ENCODE measurements at places on chromosomes 1 and 21. TPM values are rescaled to one million over a fixed set of nuclear protein-coding genes. Genes with fewer than 3 reads are reported as not detected.

DNA sequence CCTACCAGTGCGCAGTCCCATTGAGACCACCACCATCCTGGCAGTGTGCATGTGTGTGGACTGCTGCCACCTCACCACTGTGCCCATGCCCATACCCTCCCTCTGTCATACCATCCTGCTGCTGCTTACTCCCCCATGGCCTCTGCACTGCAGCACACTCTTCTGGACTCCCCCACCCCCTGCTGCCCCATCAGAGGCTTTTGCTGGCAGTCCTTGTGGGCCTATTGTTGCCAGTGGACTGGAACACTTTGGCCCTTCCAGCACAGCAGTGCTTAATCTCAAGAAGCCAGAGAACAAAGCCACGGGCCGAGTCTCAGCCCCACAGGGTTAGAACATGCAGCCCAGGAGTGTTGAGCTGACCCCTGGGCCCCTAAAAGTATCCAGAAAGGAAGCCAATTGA lies 41.9 kb upstream of the IVNS1ABP start:
- H3K36me3 ChIP-seq, result peaks cover 19% of the 10 kb centered on the region
- H3K27ac ChIP-seq, result no peak overlapping the region
- no peaks in the 10 kb centered on the region for H3K4me1 ChIP-seq
- no peak for DNase-seq

DNA sequence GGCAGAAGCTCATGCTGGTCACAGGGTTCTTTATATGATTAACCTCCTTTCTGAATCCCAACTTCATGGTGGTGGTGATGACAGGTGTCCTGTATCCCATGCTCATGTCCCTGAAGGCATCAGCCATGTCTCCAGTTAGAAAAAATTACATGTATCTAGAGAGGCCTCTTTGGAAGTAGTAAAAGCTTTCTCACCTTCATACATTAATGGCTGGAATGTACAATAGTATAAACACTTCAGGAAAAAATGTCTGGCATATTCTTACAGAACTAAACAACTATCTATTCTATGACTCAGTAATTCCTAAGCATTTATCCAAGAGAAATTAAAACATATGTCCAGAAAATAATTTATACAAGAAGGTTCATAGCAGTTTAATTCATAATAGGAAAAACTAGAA lies 34.0 kb downstream of the ADAM30 start:
- H3K36me3 ChIP-seq, result no peaks in the 10 kb centered on the region

GRCh38 chr1:20604678-20605077 lies 15.8 kb downstream of the CDA start:
- no peak for DNase-seq
- H3K27me3 ChIP-seq, result peaks cover 2% of the 10 kb centered on the region
- H3K27ac ChIP-seq, result no peak overlapping the region
- H3K4me3 ChIP-seq, result no peak overlapping the region
- H3K4me1 ChIP-seq, result no peaks in the 10 kb centered on the region

DNA sequence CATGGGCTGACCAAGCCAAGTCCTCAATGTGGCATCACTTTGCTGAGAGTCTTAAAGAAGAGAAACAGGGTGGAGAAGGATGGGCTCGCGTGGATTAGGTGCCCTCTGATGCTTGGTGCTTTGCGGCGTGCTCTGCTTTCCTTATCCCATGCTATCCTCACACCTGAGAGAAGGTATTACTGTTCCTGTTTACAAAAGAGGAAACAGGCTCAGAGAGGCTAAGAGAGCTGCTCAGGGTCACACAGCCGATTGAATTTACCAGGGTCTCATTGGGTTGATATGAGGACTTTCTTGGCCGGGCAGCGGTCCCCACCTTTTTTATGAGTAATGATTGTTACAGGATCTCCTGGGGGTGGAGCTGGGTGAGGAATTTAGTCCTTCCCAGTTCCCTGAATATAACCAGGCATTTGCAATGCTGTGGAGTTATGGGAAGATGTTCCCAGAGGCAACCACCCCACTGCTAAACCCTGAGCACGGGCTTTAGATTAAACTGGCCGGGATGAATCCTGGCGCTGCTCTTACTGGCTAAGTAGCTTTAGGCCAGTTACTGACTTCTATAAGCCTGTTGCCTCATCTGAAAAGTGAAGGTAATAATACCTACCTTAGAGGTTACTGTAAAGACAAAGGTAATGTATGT lies 4.5 kb downstream of the ASCL5 start:
- H3K4me1 ChIP-seq, result no peaks in the 10 kb centered on the region
- H3K27ac ChIP-seq, result no peak overlapping the region
- H3K4me3 ChIP-seq, result no peak overlapping the region
- H3K36me3 ChIP-seq, result no peaks in the 10 kb centered on the region

GRCh38 chr1:33586795-33587194 lies 114.3 kb downstream of the ZSCAN20 start:
- H3K36me3 ChIP-seq, result no peaks in the 10 kb centered on the region
- H3K27ac ChIP-seq, result no peak overlapping the region
- no peaks in the 10 kb centered on the region for H3K4me1 ChIP-seq
- H3K27me3 ChIP-seq, result no peaks in the 10 kb centered on the region

DNA sequence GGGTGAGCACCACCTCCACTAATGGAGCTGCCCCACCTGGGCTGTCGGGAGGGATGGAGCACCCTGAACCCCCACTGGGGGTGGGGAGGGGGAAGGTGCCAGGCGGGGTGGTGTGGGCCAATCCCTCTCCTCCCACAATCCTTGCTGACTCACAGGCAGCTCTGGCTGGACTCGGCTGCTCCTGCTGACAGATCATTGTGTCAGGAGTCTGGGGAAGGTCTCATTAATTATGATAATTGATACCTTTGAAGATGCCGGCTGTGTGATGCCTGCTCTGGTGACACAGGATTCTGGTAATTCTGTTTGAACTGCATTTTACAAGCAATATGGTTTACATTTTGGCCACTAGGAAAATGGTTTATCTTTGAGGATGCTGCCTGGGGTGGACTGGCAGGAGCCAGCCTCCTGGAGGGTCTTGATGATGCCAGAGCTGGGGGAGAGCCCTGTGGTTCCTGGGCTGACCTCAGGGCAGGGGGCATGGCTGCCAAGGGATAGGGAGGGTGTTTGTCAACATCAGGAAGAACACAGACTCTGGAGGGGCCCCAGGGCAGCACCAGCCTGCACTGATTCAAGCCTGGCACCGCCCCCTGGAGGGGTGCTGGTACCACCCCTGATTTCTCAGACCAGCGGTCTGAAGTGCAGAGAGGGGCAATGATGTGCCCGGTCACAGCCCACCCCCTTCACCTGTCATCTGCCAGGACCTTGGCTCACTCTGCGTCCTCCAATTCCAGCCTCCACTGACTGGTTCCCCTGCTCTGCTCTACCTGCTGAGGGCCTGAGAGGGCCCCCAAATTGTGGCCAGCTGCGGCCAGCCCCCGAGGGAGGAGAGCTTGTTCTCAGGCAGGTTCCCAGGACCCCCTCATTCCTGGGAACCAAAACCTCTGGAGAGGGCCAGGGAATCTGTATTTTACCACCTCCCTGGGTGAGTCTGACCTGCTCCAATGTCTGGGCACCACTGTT lies 338.8 kb downstream of the MATN1 start:
- H3K4me1 ChIP-seq, result peaks cover 2% of the 10 kb centered on the region
- H3K27ac ChIP-seq, result no peak overlapping the region
- H3K27me3 ChIP-seq, result no peaks in the 10 kb centered on the region
- H3K36me3 ChIP-seq, result no peaks in the 10 kb centered on the region

DNA sequence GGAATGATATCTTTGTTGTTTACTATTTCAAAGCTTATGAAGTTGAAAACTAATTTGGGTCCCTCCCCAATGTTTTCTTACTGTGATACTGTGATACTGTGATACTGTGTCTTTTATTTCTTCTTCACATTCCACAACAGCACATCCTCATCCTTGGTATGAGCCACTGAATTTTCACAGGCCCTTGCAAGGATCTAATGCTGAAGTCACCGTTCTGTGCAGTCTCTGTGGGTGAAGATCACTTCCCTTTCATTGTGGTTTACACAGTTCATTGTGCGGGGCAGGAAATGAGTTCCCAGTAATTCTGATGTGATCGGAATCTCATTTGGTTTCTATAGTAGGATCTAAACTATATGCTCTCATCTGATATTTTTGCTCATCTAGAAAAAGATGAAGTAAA lies 32.1 kb upstream of the PAXBP1 start:
- no peak overlapping the region for H3K4me3 ChIP-seq
- H3K27ac ChIP-seq, result peak overlapping the region; percentile 2
- no peak for DNase-seq
- peaks cover 26% of the 10 kb centered on the region for H3K4me1 ChIP-seq
- no peaks in the 10 kb centered on the region for H3K27me3 ChIP-seq

DNA sequence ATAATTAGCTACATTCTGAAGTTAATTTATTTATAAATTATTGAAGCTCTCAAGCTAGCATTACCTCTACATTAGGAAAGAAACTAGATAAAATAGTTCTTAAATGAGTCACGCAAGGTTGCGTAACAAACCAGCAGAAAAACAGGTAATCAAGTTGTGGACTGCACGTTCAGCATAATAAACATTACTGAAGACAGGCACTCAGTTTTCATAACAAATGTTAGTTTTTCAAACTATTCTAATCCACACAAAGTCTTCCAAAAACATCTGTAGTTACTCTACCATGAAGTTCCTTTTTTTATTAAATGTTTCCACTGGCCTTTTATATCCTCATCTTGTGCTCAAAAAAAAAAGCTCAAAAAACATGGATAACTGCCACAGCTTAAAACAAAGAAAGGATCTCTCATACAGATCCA lies 1.3 kb downstream of the TOR1AIP2 start:
- H3K27me3 ChIP-seq, result no peaks in the 10 kb centered on the region
- peak overlapping the region; percentile 61 for H3K27ac ChIP-seq
- no peak for DNase-seq
- peak overlapping the region; percentile 88 for H3K4me3 ChIP-seq
- peaks cover 41% of the 10 kb centered on the region for H3K4me1 ChIP-seq
- H3K36me3 ChIP-seq, result peaks cover 39% of the 10 kb centered on the region

PYHIN1 gene
- total RNA-seq, result 10.0 TPM

- H3K36me3 ChIP-seq, result no peaks in the 10 kb centered on the region
- no peak overlapping the region for H3K27ac ChIP-seq
- peaks cover 3% of the 10 kb centered on the region for H3K27me3 ChIP-seq
- peaks cover 39% of the 10 kb centered on the region for H3K4me1 ChIP-seq
Observed at GRCh38 chr1:182719553-182719952, 35.2 kb upstream of the RGS8 start.

- no peaks in the 10 kb centered on the region for H3K36me3 ChIP-seq
- H3K27ac ChIP-seq, result peak within 1 kb of the TSS; percentile 8
- peak within 1 kb of the TSS; percentile 81 for H3K4me3 ChIP-seq
- no peak for DNase-seq
- H3K27me3 ChIP-seq, result peaks cover 48% of the 10 kb centered on the region
- H3K4me1 ChIP-seq, result peaks cover 28% of the 10 kb centered on the region
Observed at GRCh38 chr1:31764312-31765040, at the start of gene ADGRB2. Gene ADGRB2, minus strand, starts transcription at chr1:31764340. Its CDS starts 7,119 bp downstream, at chr1:31757221.

DNA sequence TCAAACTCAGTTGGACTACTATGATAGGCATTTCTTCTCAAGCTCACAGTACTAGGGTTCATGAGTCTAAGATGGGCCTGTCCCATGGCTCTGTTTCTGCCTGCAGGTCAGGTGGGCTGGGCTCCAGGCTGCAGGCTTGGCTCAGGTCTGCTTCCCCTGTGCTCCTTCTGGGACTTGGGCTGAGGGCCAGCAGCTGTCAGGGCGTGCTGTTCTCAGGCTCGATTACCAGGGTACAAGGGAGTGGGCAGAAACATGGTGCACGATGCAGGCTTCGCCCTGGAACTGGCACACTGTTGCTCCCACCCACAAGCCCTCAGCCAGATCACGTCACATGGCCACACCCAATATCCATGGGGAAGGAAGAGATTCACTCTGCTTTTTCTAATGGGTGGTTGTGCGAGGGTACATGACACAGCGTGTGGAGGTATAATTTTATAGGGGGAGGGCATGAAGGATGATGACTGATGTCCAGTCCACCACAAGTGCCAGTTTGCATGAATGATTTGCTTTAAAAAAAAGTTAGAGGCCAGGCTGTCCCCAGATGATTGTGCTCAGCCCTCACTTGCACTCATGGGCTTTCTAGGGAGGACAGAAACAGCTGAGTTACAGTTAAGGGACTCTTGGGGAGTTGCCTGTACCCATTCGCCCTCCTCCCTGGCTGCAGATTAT lies 118.0 kb downstream of the ACTL8 start:
- no peak overlapping the region for H3K4me3 ChIP-seq
- no peaks in the 10 kb centered on the region for H3K27me3 ChIP-seq
- H3K4me1 ChIP-seq, result no peaks in the 10 kb centered on the region
- no peaks in the 10 kb centered on the region for H3K36me3 ChIP-seq
- DNase-seq, result no peak

FALEC gene
- total RNA-seq, result 0.37 TPM

TSPEAR gene
- total RNA-seq, result not detected

PRAMEF14 gene
- not detected for total RNA-seq

- no peaks in the 10 kb centered on the region for H3K27me3 ChIP-seq
- no peak for DNase-seq
- H3K4me1 ChIP-seq, result no peaks in the 10 kb centered on the region
- no peak overlapping the region for H3K4me3 ChIP-seq
- H3K36me3 ChIP-seq, result no peaks in the 10 kb centered on the region
Observed at GRCh38 chr1:7117399-7118281, 332.4 kb downstream of the CAMTA1 start.

DNA sequence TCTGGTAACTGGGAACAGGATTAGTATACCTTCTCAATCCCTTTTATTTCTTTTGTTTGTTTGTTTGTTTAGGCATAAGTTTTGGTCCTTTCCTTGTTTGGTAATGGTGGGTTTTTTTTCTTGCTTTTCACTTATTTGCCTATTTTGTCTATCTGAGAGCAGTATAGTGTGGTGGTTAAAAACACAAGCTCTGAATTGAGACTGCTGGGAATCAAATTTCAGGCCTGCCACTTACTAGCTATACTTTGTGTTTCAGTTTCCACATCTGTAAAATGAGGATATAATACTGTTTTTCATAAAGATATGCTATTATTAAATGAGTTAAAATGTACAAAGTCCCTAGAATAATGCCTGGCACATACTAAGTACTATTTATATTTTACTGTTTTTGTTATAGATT lies 81.6 kb upstream of the IVNS1ABP start:
- no peaks in the 10 kb centered on the region for H3K36me3 ChIP-seq
- H3K4me1 ChIP-seq, result peaks cover 5% of the 10 kb centered on the region
- H3K27ac ChIP-seq, result no peak overlapping the region
- no peaks in the 10 kb centered on the region for H3K27me3 ChIP-seq
- H3K4me3 ChIP-seq, result no peak overlapping the region

CAMK1G gene
- total RNA-seq, result not detected

FCRL6 gene
- not detected for total RNA-seq

ITGB3BP gene
- 49.3 TPM for total RNA-seq

- DNase-seq, result no peak
- no peaks in the 10 kb centered on the region for H3K36me3 ChIP-seq
- no peaks in the 10 kb centered on the region for H3K4me1 ChIP-seq
Observed at GRCh38 chr1:78536427-78536826, 45.7 kb downstream of the PTGFR start.

DNA sequence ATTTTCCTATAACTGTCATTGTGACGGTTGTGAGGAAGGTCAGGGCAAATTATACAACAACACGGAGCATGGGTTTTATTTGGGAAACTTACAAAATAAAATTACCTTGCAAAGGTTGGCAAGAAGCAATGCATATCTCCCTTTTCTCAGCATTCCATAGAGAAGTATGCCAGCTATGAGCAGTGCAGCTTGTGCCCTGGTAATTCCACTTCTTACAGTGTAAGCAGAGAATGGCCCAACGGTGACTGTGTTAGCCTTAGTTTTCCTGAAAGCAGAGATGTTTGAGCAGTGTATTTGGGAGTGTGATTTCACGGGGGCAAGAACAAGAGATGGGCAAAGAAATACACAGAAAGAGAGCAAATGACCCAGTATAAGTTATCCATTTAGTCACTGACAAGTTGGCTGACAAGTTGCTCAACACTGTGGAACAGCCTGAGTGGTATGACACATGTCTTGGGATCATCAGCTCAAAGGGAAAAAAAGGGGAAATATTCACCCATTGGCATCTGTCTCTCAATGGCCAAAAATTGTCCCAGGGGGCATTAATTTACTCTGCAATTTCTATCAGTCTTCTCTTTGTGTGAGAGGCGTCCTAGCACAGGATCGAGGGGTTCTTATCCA lies 210.9 kb upstream of the NRIP1 start:
- H3K4me1 ChIP-seq, result no peaks in the 10 kb centered on the region
- no peak overlapping the region for H3K4me3 ChIP-seq
- H3K27me3 ChIP-seq, result no peaks in the 10 kb centered on the region
- no peak for DNase-seq

Data from activated T-helper 2 cell treated with anti-CD3 and anti-CD28 coated beads, Interferon-gamma antibody, Interleukin-2, Interleukin-4, amounts not matched to agents 10 μg/mL and 5 μg/mL and 100 μg/mL, durations not matched to agents 14 hours and 24 hours and 36 hours (primary cell).